Endothelial cell of umbilical vein (primary cell): ENCODE measurements at places on chromosomes 4 and X. TPM values are rescaled to one million over a fixed set of nuclear protein-coding genes. Genes with fewer than 3 reads are reported as not detected.

- DNase-seq, result no peak
These were observed 71.7 kb downstream of the DIPK2B start for GRCh38 chrX:45128896-45129454.

The FHIP1A gene
- total RNA-seq, result 0.58 and 2.2 TPM in 2 replicates

GRCh38 chr4:118981171-118981838 is 92.7 kb downstream of the SYNPO2 start:
- DNase-seq, result no peak

GRCh38 chrX:23626651-23627050 is 40.6 kb upstream of the PRDX4 start:
- no peak for DNase-seq

GRCh38 chr4:123777373-123777772 is 380.8 kb downstream of the SPRY1 start:
- peak; percentile 29 for DNase-seq

DNA sequence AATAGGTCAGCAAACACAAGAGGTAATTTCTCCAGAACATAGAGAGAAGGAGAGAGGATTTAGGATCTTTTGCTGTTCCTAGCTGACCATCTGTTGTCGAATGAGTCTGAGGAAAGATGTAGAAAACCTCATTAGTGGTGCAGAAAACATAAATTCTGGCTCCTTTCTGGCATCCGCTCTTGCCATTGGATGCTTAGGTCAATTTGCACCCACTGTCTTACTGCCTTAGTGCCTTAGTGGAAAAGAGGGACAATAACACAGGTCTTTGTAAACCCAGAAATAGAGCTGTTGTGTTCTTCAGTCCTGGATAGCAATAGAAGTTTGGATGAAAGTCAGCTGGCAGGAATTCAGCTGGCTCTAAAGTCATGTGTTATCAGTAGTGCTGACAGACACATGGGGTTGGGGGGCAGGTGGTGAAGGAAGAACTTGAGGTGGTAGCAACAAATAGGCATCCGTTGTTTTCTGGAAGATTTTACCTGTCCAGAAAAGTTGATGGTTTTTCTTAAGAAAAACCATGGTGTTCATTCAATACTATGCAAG is 78.2 kb downstream of the GLRA2 start:
- DNase-seq, result no peak

DNA sequence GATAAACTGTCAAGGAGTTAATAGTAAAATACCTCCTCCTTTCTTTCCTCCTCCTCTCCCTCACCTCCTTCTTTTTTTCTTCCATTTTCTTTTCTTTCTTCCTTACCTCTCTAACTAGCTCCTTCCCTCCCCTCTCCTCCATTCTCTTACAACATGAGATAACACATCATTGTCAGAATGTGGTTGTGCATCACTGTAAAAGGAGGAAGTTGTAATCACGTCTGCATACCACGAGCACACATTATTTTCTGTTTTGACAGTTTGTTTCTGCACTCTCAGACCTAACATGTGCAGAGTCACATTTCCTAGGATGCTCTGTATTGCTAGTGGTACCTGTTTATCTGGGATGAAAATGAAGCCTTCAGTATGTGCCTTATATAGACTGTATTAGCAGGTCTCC is 9.1 kb downstream of the SLIT2 start:
- no peak for DNase-seq

GRCh38 chr4:30875658-30876269 is 155.6 kb downstream of the PCDH7 start:
- no peak for DNase-seq

- no peak for DNase-seq
These were observed 236.7 kb downstream of the ASMT start for GRCh38 chrX:1851527-1851926.

The MAGEA9 gene
- total RNA-seq, result not detected in 2 replicates

DNA sequence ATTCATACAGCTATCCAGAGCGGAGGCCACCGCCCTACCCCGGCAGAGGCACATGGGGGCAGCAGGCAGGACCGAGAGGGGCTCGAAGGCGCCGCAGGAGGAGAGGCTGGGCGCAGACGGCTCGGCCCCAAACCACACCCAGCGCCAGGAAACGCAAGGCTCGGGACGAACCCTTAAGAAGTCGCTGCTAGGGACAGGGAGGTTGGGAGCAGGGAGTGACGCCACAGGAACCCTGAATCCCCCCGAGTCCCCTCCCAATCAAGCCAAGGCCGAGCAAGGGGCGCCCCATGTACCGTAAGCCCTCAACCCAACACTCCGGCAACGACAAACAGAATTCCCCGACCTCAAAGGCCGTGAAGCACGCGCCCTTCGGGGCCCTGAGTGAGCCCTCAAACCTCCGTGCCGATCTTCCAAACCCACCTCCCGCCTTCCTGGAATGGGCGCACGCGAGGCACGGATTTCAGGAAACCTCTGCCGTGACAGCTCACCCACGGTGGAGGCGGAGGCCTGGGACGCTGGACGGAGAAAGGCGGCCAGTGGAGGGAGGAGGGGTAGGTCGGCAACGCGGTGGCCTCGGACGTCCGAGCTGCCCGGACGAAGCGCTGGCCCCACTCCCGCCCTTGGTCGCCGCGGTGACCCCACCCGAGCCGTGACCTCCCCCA is 1.8 kb downstream of the ZFYVE28 start:
- DNase-seq, result peak; percentile 41

DNA sequence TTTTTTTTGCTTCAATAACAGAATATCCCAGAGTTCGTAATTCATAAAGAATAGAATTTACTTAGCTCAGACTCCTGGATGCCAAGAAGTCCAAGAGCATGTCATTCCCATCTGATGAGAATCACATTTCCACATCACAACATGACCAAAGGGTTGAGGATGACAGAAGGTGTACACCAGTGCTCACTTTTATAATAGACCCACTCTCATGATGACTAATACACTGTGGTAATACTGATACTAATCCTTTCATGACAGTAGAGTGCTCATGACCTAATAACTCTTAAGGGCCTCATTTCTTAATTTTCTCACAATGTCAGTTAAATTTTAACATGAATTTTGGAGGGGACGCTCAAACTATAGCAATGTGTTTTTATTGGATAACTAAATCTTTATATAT is 69.2 kb downstream of the ZNF732 start:
- DNase-seq, result no peak

GRCh38 chr4:112170451-112170993 is 25.3 kb downstream of the FAM241A start:
- DNase-seq, result peak; percentile 74

DNA sequence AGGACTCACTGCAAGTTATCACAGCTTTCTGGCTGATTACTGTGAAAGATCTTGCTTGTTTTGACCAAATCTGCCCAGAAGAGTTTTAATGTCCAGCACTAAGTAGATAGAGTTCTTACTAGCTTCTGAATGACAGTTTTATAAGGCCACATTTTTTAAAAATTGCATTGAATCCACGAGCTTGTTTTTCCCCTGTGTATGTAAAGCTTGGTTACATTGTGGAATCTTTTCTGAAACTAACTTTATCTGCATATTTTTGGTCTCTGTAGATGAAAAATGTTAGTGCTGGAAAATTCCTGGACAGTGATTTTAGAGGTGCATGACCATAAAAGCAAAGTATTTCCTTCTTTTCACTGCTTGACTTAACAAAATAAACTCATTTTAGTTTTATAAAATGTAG is 650.3 kb upstream of the FAM241A start:
- DNase-seq, result no peak

DNA sequence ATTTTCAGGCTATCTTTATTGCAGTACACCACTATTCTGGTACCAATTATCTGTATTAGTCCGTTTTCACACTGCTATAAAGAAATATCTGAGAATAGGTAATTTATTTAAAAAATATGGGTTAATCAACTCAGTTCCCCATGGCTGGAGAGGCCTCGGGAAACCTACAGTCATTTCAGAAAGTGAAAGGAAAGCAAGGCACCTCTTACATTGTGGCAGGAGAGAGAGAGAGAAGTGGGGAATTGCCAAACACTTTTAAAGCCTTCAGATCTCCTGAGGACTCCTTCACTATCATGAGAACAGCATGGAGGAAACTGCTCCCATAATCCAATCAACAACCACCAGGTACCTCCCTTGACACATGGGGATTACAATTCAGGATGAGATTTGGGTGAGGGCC is 54.7 kb downstream of the AMER1 start:
- DNase-seq, result no peak

- DNase-seq, result peak; percentile 19
These were observed 550.7 kb upstream of the SLIT2 start for GRCh38 chr4:19700992-19701391.

The NEUROG2 gene
- total RNA-seq, result not detected in 2 replicates

GRCh38 chrX:39650768-39651347 is 446.9 kb downstream of the BCOR start:
- no peak for DNase-seq

DNA sequence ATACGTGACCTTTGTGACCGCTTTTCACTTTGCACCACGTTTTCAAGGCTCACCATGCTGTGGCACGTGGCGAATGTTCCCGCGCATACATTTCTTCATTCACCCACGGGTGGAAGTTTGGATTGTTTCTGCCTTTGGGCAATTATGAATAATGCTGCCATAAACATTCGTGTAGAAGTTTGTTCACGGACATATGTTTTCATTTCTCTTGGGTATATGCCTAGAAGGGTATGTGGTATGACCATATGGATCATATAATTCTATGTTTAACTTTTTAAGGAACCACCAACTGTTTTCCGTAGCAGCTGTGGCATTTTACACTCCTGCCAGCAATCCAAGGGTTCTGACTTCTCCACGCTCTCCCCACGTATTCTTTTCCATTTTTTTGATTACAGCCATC is 60.9 kb upstream of the MXD4 start:
- DNase-seq, result no peak

The MAGEC2 gene
- total RNA-seq, result not detected in 2 replicates

DNA sequence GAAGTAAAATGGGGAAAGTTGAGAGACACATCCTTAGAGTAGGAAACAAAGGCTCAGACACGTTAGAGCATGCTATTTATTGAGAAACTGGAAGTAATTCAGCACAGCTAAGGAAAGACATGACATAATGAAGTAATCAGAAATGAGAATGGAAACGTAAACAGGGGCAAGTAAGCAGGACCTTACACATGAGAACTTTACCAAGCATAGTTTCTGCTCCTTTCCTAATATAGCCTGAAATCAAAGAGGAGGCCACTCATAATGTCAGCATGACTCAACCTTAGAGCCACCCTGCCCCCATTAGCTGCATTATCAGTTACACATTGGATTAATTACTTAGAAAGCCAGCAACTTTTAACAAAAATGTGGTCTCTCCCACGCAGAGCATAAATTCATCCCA is 558.3 kb upstream of the GRIA3 start:
- DNase-seq, result no peak

The SH3D19 gene
- 86.3 and 92.8 TPM in 2 replicates for total RNA-seq

The SPIN3 gene
- 6.3 TPM in 2 replicates for total RNA-seq

DNA sequence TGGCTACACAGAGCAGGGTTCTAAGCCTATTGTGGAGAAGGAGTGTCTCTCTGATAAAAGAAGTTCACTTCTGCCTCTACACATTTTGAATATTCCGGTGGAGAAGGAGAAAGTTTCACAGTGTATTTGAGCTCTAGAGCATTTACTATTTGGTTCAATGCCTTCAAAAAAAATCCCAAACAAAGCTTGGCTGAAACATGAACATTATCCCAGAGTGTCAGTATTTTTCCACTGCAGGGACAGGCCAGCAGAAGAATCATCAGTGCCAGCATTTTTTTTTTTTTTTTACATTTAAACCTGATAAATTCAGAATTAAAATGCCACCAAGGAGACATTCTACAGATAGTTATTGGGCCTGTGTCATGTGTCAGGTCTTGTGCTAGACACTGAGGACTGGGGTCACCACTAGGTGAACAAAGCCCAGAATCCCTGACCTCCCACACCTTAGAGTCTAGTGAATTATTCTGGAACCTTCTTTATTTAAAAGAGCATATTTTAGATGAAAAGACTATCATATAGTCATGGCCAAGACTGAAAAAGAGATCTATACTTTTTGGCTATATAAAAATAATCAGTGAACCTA is 48.0 kb upstream of the NAP1L5 start:
- DNase-seq, result no peak

- no peak for DNase-seq
These were observed 1133.5 kb downstream of the FAT4 start for GRCh38 chr4:126448086-126448845.

GRCh38 chr4:140296335-140297220 is 76.9 kb upstream of the SCOC start:
- peak; percentile 68 for DNase-seq

- DNase-seq, result peak; percentile 72
These were observed 80.7 kb downstream of the SYNPO2 start for GRCh38 chr4:118969359-118969758.

DNA sequence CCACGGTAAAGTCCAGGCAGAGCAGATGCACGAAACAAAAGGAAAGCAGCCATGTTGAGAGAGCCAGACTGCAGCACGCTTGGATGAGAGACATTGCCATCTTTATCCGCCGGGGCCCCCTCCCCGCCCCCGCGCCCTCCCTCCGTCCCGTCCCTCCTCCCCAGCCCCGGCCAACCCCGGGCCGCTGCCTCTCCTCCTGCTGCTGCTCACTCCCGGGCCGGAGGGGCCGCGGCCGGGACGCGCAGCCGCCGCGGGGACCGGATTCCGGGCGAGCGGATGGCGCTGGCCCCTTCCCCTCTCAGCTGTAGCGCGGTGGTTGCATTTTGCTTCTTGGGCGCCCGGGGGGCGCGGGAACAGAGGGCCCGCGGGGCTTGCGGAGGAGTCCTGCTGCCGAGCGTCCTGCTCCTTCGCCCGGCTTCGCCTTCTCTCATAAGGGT is 542 bp downstream of the RNF150 start:
- DNase-seq, result no peak

DNA sequence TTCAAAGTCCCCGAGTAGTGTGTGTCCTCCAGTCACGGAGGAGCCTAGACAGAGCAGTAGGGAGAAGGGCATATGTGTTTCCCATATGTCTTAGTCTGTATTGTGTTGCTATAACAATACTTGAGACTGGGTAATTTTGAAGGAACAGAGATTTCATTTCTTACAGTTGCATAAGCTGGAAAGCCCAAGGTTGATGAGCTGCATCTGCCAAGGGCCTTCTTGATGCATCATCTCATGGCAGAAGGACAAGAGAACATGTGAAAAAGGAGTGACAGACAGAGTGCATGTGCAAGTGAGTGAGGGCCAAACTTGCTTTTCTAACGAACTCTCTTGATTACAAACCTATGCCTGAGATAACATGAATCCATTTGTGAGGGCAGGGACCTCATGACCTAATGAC is 243.4 kb downstream of the ARHGAP10 start:
- DNase-seq, result no peak

- DNase-seq, result no peak
These were observed 22.8 kb upstream of the FGFR3 start for GRCh38 chr4:1770245-1770644.

The TEX11 gene
- total RNA-seq, result not detected in 2 replicates

The MAGEC1 gene
- not detected in 2 replicates for total RNA-seq

- DNase-seq, result no peak
These were observed 29.2 kb downstream of the FANCB start for GRCh38 chrX:14843666-14844065.

- no peak for DNase-seq
These were observed 94.3 kb upstream of the GPM6A start for GRCh38 chr4:175906384-175906783.
